ENCODE measurements at places on chromosomes 1 and 21.

DNA sequence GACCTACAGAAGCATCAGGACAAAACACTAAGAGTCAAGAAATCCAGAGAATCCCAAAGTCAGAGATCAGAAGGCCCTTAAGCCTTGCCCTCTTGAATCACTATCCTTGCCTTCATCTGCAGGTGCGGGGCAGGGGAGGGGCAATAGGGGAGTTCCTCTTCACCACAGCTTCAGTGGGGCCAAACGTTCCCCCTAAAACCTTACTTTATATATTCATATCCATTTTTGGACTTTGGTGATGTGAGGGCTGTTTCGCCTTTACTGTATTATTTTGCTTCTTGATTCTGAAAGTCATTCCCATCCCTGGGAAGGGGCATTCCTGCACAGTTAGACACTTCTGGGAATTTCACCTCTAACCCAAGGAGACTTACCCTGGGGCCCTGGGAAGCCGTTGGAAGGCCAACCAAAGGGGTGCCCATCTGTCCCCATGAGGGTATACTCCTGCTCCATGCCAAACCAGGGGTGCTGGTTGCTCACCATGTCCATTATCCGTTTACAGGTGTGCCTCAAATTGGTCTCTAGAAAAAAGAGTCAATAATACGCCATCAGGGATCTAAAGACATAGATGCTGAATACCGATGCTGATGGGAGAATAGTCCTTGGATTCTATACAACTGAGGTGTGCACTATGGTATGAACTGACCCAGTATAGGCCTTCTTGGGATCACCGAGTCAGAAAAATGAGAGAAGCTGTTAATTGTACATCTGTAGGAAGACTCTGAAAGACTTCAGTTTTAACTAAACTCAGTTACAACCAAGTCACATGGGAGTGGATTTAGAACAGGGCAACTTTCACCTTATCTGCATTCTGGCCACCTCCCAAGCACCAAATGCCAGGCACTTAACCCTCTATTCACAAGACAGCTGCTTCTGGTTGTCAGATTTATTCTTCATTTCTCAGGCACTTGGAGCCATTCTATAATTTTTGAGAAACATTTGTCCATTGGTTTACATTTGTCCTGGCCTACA, 5.4 kb downstream of the GLUL start:
- DNase-seq, result no peak

DNA sequence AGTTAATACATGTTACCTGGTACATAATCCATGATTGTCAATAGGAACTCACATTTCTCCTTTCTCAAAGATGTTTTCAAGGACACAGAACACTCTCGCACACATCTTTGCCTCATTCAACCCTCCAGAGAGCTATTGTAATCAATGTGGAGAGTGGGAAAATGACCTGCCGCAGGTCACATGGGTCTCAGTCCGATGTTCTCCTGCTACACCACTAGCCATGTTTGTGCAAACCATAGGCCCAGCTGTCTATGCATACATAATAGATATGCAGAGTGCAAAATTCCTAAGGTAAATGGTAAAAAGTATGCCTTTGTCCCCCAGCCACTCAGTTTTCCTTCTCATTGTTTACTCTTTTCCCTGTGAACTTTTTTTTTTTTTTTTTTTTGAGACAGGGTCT, 89.2 kb downstream of the ADSS2 start:
- DNase-seq, result no peak

DNA sequence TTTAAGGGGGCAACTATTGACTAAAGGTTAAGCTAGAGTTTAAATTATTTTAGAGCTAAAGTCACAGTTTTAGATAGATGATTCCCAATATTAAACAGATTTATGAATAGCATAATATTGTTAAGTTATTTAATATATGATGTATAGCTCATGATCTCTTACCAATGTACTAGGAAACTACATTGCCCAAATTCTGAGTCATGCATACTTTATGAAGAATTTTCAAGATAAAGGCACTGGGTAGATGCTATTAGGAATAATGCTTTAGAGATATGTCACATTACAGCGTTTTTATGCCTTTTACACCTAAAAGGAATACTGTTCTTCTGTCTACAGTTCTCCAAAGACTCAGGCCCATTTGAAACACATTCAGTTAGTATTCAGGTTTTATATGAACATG, 215.1 kb downstream of the NCAM2 start:
- DNase-seq, result no peak

- no peak for DNase-seq
These were observed 25.1 kb upstream of the ZNF362 start for GRCh38 chr1:33231166-33231565.

DNA sequence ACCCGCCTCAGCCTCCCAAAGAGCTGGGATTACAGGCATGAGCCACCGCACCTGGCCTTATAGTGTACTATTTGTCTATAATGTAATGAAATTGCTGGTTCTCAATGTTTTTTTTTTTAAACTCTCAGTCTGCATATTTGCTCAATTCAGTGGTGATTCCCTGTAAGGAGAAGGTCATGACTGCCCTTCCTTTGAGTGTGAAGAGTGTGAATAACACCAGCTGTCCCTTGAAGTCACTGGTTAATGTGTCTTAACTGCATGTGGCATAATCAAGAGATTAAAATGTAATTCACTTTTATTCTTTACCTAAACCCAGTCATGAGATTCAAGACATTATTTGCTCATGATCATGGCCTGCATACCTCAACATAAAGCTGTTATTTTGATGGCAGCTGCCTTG, 30.5 kb downstream of the MTF2 start:
- DNase-seq, result no peak

DNA sequence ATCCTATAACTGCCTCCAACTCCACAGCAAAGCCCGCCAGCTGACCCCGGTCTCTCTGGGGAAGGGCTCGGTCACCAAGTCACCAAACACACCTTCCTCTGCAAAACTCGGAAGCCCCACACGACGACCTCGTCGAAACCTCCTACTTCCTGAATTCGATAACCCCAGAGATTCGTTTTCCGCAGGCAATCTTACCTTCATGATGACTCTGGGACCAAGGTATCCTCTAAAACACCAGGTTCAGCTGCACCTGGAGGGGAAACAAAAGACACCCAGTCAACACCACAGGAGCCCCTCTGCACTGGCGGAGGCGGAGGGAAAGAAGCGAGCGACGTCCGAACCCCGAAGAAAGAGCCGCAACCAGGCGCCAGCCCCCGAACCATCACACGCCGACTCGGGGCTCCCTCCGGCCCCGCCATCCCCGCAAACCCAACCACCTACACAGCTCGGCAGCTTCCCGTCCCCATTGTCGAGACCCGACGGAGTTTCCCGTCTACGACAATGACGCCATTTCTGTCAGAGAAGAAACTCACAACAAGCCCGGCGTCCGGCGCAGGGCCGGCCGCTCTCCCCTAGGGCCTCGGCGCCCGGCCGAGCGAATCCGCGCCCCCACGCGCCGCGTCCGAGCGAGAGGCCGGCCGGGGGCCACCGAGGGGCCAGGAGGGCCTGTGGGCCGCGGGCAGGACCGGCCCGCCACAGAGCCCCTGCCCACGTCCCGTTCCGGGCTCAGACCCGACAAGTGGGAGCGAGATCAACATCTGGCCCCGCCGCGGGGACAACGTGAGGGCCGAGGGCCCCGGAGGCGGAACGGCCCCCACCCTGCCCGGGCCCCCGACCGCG, 1.0 kb downstream of the ARID4B start:
- peak; percentile 29 for DNase-seq

- no peak for DNase-seq
These were observed 27.9 kb downstream of the OVAAL start for GRCh38 chr1:180586671-180587155.

DNA sequence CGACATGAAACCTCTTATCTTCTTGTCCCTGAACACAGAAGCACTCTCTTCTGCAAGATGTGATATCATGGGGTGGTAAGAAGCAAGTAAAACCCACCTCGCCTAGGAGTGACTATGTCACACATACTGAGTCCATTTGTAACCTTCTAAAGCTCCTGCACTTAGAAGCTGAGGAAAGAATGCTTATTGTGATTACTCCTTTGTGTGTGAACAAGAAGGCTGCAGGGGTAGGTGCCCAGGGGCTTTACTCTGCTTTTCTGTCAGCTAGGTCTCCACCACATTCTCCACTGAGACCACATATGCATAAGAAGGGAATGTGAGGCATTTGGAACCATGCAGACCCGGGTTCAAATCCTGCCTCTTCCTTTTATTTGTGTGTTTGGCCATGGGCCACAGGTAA, 144.3 kb downstream of the DMRTA2 start:
- DNase-seq, result no peak

DNA sequence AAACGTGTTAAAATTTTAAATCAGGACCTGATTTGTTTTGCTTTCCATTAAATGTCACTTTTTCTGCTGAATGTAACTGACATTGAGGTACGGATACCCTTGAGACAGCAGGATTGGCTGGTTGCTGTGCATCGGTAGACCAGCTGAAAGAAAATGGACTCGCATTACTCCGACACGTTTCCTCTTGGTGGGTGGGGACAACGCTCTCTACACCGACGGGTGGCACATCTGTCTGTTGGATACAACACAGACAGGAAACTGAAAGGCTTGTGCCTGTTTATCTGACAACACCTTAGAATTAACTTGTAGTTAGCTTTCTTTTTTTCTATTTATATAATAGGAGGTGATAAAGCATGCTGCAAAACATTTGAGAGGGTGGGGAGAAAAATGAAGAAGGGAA, 19.4 kb downstream of the PRPF38A start:
- no peak for DNase-seq

GRCh38 chr1:154157520-154158306, 2.8 kb upstream of the NUP210L start:
- DNase-seq, result no peak

- DNase-seq, result no peak
These were observed 534 bp downstream of the C1orf56 start for GRCh38 chr1:151047925-151048644.

GRCh38 chr1:152519851-152520250, 5.6 kb downstream of the CRCT1 start:
- peak; percentile 63 for DNase-seq

DNA sequence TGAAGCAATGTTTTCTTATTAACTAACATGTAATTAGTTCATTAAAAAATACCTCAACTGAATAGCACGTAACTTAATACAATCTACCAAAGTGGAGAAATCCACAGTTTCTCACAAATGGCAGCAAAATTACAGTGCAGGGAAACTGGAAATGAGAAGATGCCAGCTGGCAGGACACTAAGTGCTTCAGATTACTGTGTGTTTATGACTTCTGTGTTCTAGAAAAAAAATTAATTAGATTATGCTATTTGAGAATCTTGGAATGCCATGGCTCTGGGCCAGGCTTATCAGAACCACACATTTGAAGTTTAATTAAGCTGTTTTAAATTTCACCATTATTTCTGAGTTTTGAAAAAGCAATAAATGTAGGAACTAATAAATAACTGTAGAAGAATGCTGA, 357.6 kb downstream of the TGFB2 start:
- DNase-seq, result no peak

- DNase-seq, result no peak
These were observed 37.9 kb downstream of the UBE2G2 start for GRCh38 chr21:44763451-44764318.

GRCh38 chr1:23792151-23792945, 1.4 kb downstream of the LYPLA2 start:
- DNase-seq, result no peak

GRCh38 chr1:196593955-196594354, 14.3 kb downstream of the KCNT2 start:
- DNase-seq, result no peak

- no peak for DNase-seq
These were observed 31.7 kb upstream of the BCAR3 start for GRCh38 chr1:93713341-93713740.

GRCh38 chr1:184033711-184034167, 3.8 kb downstream of the COLGALT2 start:
- no peak for DNase-seq

- DNase-seq, result no peak
These were observed 439.2 kb downstream of the MATN1 start for GRCh38 chr1:30284226-30284625.

GRCh38 chr1:160206036-160206389, 829 bp downstream of the PEA15 start:
- DNase-seq, result no peak

DNA sequence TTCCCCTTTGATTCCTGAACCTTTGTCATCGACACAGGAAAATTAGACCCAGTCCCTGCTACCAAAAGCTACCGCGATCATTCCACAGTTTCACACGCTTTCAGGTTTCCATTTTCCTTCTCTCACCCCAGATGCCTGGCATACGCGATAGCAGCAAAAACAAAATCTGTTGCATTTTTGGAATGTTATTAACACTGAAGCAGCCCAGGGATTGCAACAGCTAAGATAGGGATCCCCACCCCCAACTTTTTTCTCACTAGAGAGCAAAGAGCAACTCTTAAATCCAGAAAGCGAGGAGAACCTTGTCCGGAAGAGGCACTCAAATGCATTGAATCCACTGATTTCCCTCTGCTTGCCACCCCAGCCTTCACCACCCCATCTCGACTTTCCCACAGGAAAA, 8.9 kb downstream of the OVAAL start:
- DNase-seq, result no peak

DNA sequence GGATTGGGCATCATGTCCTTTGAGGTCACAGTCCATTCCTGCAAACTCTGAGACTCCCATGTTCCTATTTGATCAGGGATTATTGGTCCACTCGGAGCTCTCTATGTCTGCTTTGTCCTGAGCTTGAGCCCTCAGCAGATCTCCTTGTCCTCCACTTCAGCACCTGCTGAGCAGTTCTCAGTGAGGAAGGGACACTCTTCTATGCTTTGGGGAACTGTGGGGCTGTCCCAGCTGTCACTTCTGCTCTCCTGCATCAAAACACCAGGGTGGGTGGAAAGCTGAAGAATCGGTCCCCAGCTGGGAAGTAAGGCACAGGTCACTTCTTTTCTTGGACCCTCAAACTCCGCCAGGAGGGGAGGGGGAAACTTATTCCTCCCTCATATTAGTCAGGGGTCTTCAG, 99.5 kb downstream of the PCP4 start:
- DNase-seq, result no peak

GRCh38 chr1:214224611-214225354, 56.2 kb upstream of the SMYD2 start:
- no peak for DNase-seq

DNA sequence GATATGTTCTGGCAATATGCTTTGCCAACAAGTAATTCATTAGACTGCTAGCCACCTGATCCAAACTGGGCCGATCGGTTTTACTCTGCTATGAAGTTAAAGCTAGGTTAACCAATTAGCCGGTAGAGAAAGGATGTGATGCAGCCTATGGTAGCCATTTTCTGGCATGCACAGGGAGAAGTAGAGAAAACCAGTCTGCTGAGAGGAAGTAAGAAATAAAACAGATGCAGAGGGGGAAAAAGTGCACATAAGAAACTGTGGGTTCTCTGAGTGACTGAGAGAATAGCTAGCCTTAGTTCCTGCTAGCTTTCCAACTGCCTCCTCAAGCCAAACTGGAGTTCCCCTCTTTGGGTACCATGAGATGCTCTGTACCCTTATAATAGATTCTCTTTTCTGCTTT, 52.8 kb downstream of the ARID4B start:
- no peak for DNase-seq

DNA sequence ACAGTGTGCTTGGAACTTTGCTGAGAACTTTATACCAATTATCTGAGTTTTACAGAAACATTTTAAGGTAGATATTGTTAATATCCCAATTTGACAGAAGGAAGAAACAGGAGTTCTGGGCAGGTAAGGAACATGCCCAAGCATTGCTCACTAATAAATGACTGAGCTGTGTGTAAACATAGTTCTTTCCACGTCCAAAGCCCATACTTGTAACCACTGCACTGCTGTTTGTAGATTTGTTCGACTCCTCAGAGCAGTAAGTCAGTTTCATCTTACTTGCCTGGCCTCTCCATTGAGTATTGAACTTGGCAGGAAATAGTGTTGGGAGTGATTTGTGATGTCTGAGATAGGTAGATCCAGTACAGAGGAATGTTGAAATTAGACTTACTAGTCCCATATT, 335.1 kb downstream of the KIF26B start:
- DNase-seq, result no peak
